ENCODE measurements at places on chromosomes 6 and 20.
A peak's percentile ranks its signal among the peaks of the same experiment; 100 is the strongest.

DNA sequence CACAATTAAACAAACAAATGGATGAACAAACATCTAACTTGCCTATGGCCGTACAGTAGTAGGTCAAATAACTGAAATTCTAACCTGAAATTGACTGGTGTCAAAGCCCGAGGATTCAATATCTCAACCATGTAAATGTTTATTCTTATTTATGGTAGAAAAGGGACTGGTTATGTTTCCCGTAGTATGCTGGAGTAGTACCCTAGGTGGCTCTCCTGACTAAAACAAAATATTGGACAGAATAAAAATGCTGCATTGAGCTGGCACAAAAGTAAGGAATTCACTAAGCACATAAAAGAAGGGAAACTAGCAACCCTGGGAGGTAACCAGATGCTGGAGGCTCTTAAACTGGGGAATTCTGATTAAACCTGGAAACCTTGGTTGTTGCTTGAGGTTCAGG is 117.1 kb upstream of the PREP start:
- DNase-seq: no peak

GRCh38 chr20:62616728-62617621 is 25.3 kb upstream of the SLCO4A1 start:
- DNase-seq: peak; percentile 80

GRCh38 chr6:169975286-169975685 is 223.9 kb downstream of the ERMARD start:
- peak; percentile 5 for DNase-seq

GRCh38 chr6:1599469-1599868 is 10.2 kb upstream of the FOXC1 start:
- no peak for DNase-seq

GRCh38 chr6:168709991-168710390 is 269.0 kb downstream of the SMOC2 start:
- DNase-seq: no peak

GRCh38 chr6:154352898-154353585 is 3.6 kb downstream of the IPCEF1 start:
- DNase-seq: no peak

DNA sequence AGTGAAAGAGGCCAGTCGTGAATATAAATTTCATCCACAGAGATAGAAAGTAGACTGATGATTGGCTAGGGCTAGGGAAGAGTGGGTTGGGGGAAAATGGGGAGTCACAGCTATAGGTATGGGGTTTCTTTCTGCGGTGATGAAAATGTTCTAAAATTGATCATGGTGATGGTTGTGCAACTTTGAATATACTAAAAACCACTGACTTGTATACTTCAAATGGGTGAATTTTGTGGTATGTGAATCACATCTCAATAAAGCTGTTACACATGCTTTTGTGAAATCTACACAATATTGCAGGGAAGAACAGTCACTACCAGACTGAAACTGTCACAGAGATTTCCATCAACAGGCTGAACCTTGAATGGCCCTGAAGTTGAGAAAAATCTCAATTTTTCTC is 61.5 kb downstream of the LYRM4 start:
- DNase-seq: no peak

All from transverse colon (tissue), 4 donors.